ENCODE measurements at places on chromosomes 16 and 17. TPM values are rescaled to one million over a fixed set of nuclear protein-coding genes. Genes with fewer than 3 reads are reported as not detected.

DNA sequence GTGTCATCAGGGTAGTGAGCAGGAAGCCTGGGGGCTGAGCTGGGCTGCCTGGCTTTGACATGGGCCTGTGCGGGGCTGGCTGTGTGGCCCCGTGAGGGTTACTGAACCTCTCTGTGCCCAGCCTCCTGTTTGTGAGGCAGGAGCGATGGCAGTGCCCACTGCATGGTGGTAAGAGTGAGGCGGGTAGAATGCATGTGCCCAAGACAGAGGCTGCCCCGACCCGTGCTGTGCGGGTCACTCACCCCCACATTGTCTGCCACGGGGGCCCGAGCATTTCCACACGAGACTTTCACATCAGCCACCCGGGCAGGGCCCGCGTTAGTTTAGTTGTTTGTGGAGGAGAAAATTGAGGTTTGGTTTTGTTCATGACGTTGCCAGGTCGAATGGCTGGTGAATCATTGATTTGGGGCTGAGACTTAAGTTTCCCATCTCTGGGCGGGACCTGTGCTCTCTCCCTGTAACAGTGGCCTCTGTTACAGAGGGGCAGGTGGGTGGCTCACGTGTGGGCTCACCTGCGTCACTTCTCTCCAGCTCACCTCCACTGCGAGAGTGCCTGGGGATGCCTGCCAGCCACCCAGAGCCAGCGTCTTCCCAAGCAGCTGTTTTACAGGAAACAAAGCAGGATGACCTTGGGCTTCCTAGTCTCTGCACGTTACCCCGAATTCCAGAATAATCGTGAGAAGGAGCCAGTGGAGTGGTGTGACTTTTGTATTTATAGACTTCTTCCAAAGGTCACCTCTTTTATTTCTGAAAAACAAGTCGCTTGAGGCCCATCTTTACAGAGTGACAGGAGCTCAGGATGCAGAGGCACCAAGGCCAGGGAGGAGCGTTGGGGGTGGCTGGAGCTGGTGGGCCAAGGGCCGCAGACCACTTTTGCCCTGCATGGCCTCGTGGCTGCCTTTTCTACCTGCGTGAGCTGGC, 150.6 kb downstream of the RPTOR start:
- H3K4me3 ChIP-seq: no peak overlapping the region
- peak overlapping the region; percentile 70 for H3K27ac ChIP-seq
- DNase-seq: no peak
- H3K27me3 ChIP-seq: no peaks in the 10 kb centered on the region
- H3K4me1 ChIP-seq: peaks cover 50% of the 10 kb centered on the region

Gene UBALD1
- total RNA-seq: 85.9 TPM

GRCh38 chr17:39663688-39664580, 1.2 kb upstream of the TCAP start:
- no peak for DNase-seq
- peaks cover 10% of the 10 kb centered on the region for H3K27me3 ChIP-seq
- peaks cover 10% of the 10 kb centered on the region for H3K4me1 ChIP-seq
- H3K4me3 ChIP-seq: peak overlapping the region; percentile 54
- H3K36me3 ChIP-seq: no peaks in the 10 kb centered on the region

Gene HAGH
- 32.0 TPM for total RNA-seq

Gene SLC25A11
- total RNA-seq: 60.2 TPM

DNA sequence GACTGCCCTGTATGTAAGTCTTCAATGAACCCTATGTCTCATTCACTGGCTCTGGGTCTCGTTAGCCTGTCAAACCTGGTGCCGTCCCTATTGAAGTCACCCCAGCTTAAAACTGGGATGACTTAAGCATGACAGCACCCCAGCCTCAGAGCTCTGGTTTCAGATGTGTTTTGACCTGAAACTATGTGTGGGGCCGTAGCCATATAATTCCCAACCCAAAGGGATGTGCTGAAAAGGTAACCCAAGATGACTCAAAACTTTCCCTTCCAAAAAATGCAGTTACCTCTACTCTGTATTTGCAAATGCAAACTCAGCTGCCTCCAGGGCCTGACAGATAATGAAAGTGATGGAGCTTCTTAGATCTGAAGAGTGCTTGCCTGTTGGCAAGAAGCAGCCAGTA, 478.3 kb upstream of the ERCC4 start:
- H3K4me1 ChIP-seq: peaks cover 29% of the 10 kb centered on the region
- no peak for DNase-seq
- H3K36me3 ChIP-seq: no peaks in the 10 kb centered on the region
- no peak overlapping the region for H3K4me3 ChIP-seq
- H3K27me3 ChIP-seq: peaks cover 4% of the 10 kb centered on the region
- H3K27ac ChIP-seq: no peak overlapping the region

Gene CLEC10A
- total RNA-seq: not detected

DNA sequence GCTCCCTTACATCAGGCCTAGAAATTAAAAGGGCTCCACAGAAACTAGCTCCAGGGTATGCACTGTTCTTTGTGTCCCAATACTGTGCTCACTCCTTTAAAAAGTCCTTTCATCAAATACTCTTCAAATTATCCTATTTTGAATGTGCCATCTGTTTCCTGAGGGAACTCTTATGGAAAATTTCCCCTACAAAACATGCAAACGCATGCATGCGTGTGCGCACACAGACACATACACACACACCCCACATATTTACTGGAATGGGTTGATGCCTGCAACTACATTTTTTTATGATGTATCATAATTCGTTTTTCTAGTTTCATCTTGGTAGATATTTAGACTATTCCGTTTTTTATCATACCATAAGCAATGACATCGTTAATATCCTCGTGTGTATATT, 351.2 kb upstream of the KIF2B start:
- H3K4me3 ChIP-seq: no peak overlapping the region
- no peaks in the 10 kb centered on the region for H3K36me3 ChIP-seq
- no peak for DNase-seq
- H3K4me1 ChIP-seq: no peaks in the 10 kb centered on the region
- peak overlapping the region; percentile 53 for H3K27ac ChIP-seq

Gene NECAB2
- 6.5 TPM for total RNA-seq

Gene TPSD1
- not detected for total RNA-seq

Gene PPY
- 65.9 TPM for total RNA-seq

DNA sequence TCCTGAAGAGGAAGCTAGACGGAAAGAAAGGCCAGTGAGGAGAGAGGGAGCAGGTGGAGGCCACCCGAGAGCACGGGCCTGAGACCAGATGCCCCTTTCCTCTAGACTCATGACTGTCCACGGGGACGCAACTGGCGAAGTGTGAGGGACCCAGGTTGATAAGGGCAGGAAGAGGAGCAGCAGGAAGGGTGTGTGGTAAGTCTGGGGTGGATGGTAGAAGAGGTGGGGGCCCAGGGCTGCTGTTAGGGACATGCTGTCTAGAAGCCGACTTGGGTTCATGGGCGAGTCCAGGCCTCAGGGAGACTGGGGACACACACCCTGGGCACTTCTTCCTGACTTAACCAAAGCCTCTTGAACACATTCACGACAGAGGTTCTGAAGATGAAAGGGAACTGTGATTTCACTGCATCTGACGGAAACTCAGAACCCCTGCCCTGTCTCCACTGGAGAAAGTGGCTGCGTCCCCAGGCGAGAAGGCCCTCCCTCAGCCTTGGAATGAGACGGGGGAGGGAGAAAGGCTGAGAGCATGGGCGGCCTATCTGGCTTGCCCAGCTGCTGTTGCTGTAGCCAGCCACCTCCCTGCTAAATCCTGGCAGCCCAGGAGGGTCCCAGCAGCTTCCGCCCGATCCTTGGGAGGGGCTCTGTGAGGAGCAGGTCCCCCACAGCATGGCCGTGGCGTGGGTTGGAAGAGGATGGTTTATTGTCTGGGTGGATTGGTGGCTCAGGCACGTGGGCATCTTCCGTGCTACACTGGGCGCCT, 6.0 kb downstream of the HIC1 start:
- peak overlapping the region; percentile 34 for H3K27ac ChIP-seq
- peaks cover 16% of the 10 kb centered on the region for H3K27me3 ChIP-seq
- no peak for DNase-seq
- H3K4me3 ChIP-seq: no peak overlapping the region
- peaks cover 29% of the 10 kb centered on the region for H3K4me1 ChIP-seq

Gene OTOA
- total RNA-seq: 0.17 TPM

- H3K27ac ChIP-seq: no peak overlapping the region
- DNase-seq: no peak
- H3K4me1 ChIP-seq: peaks cover 28% of the 10 kb centered on the region
- peaks cover 39% of the 10 kb centered on the region for H3K36me3 ChIP-seq
- no peaks in the 10 kb centered on the region for H3K27me3 ChIP-seq
These were observed 13.0 kb downstream of the VEZF1 start for GRCh38 chr17:57975044-57975443.

- DNase-seq: no peak
- H3K4me1 ChIP-seq: peaks cover 15% of the 10 kb centered on the region
- H3K36me3 ChIP-seq: peaks cover 34% of the 10 kb centered on the region
- peak overlapping the region; percentile 32 for H3K27ac ChIP-seq
These were observed 10.3 kb downstream of the CDRT4 start for GRCh38 chr17:15456972-15457722.

- peaks cover 24% of the 10 kb centered on the region for H3K36me3 ChIP-seq
- H3K4me1 ChIP-seq: peaks cover 16% of the 10 kb centered on the region
- no peak for DNase-seq
These were observed 53.9 kb upstream of the ERN1 start for GRCh38 chr17:64183815-64184214.

- H3K4me3 ChIP-seq: no peak overlapping the region
- H3K4me1 ChIP-seq: peaks cover 25% of the 10 kb centered on the region
- no peak overlapping the region for H3K27ac ChIP-seq
- DNase-seq: no peak
These were observed 99.4 kb downstream of the NPIPB11 start for GRCh38 chr16:29306943-29307597.

Gene TRAPPC2L
- total RNA-seq: 80.4 TPM

Gene TBC1D3B
- total RNA-seq: 14.5 TPM

Gene KRT36
- total RNA-seq: 0.17 TPM

DNA sequence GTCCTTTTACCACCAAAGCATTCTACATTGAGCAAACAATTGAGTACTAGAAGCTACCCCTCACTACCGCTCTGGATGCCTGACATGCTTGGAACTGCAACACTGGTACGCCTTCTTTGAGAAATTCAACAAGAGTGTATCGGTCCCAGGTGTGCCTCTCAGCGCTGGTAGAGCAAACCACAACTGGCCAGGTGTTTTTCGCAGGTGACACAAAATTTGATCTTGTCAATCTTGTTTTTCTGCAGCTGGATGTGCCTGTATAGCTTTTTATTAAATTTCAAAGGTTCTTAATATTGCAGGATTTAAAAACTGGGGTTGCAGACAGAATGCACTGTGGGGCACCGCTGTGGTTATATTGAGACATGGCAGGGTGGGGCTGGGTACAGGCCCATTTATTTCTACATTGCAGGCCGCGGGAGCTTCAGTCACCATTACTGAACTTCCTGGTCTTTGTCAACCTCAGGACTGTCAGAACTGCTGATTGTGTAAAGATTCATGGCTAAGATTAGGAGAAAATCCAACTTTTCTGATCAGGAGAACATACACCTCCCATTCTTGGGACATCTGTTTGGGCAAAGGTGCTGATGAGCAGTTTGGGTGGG, 4.5 kb upstream of the SNX20 start:
- no peak overlapping the region for H3K4me3 ChIP-seq
- H3K36me3 ChIP-seq: no peaks in the 10 kb centered on the region
- H3K27me3 ChIP-seq: peaks cover 5% of the 10 kb centered on the region
- H3K4me1 ChIP-seq: no peaks in the 10 kb centered on the region
- no peak for DNase-seq

Gene CBFA2T3
- total RNA-seq: 8.9 TPM

DNA sequence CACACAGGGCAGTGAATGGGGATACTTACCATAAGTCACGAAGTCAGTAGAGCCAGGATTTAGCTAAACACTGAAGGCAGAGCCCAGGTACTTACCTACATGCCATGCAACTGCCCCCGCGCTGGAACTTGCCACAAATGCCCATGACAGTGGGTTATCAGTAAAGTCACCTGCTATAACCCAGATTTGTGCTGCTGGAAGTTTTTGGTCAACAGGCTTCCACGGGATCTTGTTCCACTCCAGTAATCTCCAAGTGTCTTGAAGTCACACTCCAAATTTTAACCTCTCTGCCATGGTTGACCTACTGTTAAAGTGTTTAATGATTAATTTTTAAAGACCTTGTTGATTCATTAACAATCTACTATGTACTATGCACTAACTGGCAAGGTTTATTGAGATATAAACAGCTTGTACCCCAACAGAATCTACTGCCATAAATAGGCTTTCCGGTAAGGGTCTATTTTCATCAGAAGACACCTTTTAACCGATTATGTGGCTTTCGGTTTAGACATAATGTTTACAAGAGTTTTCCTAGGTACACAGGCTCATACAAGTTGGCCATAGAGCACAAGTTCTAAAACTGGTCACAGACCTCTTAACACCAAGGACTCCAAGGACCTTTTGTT, 6.3 kb upstream of the SLC5A11 start:
- H3K4me1 ChIP-seq: no peaks in the 10 kb centered on the region
- H3K27me3 ChIP-seq: no peaks in the 10 kb centered on the region
- no peak overlapping the region for H3K27ac ChIP-seq
- H3K4me3 ChIP-seq: no peak overlapping the region
- no peaks in the 10 kb centered on the region for H3K36me3 ChIP-seq

GRCh38 chr17:64920419-64921172, 1.3 kb upstream of the LRRC37A3 start:
- peak overlapping the region; percentile 92 for H3K27ac ChIP-seq
- H3K27me3 ChIP-seq: no peaks in the 10 kb centered on the region
- peak overlapping the region; percentile 90 for H3K4me3 ChIP-seq
- no peak for DNase-seq

Gene SLFN11
- total RNA-seq: 30.7 TPM

Gene IRX6
- 1.5 TPM for total RNA-seq

GRCh38 chr17:47902039-47902744, 6.2 kb downstream of the SP2 start:
- no peak overlapping the region for H3K4me3 ChIP-seq
- H3K36me3 ChIP-seq: peaks cover 16% of the 10 kb centered on the region
- peaks cover 19% of the 10 kb centered on the region for H3K4me1 ChIP-seq
- no peak overlapping the region for H3K27ac ChIP-seq

All from type B pancreatic cell (in vitro differentiated cells).